ENCODE measurements at places on chromosomes 6 and 20.

GRCh38 chr20:7657569-7657968 lies 282.7 kb downstream of the HAO1 start:
- H3K4me1 ChIP-seq: no peaks in the 10 kb centered on the region
- no peak overlapping the region for H3K27ac ChIP-seq
- no peaks in the 10 kb centered on the region for H3K36me3 ChIP-seq
- no peaks in the 10 kb centered on the region for H3K27me3 ChIP-seq

DNA sequence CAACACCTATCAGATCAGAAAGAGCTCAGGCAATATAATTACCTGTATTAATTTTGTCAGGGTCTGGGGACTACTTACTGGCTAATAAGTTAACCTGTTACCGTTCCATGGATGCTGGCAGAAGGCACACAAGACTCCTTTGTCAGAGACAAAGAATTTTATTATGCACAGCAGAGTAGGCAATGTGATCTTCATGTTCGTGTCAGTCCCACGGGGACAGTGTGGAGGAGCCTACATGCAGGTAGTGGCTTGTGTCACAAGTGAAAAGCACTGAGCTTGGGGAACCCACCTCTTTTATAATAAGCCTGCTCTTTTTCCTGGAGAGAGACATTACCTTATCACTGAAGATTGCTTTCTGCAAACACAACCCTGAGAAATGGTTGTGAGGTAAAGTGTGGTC lies 96.9 kb downstream of the CD164 start:
- no peaks in the 10 kb centered on the region for H3K4me1 ChIP-seq
- H3K4me3 ChIP-seq: no peak overlapping the region
- no peak overlapping the region for H3K27ac ChIP-seq
- DNase-seq: no peak
- H3K27me3 ChIP-seq: no peaks in the 10 kb centered on the region

DNA sequence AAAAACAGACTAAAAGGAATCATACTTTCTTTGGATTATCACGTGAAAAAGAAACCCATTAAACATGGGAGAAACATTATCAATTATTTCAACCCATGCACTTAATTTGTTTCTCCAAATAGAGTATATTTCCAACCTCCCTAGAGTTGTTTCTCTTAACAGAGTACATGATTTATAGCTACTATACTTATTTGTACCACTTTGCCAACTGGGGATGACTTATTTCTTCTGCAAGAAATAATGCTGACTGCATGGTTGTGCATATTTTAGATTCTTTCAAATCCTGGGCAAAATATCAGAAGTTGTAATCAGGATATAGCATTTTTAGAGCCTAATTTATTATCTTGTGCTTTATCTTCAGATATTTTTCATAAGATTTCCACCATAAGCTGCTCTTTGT lies 629.1 kb upstream of the EYS start:
- no peaks in the 10 kb centered on the region for H3K4me1 ChIP-seq
- H3K27me3 ChIP-seq: no peaks in the 10 kb centered on the region
- no peak overlapping the region for H3K27ac ChIP-seq
- no peak for DNase-seq

GRCh38 chr6:155270561-155271091 lies 6.8 kb downstream of the CLDN20 start:
- no peaks in the 10 kb centered on the region for H3K27me3 ChIP-seq
- DNase-seq: no peak
- H3K4me3 ChIP-seq: no peak overlapping the region
- H3K36me3 ChIP-seq: no peaks in the 10 kb centered on the region
- peaks cover 2% of the 10 kb centered on the region for H3K4me1 ChIP-seq

Measured in aorta (tissue), 5 donors.